ENCODE measurements at places on chromosomes 16 and 17.

- no peak for DNase-seq
These were observed 65.3 kb upstream of the MYOCD start for GRCh38 chr17:12600349-12600748.

- DNase-seq = no peak
These were observed 11.8 kb upstream of the ALDH3A1 start for GRCh38 chr17:19759568-19760549.

DNA sequence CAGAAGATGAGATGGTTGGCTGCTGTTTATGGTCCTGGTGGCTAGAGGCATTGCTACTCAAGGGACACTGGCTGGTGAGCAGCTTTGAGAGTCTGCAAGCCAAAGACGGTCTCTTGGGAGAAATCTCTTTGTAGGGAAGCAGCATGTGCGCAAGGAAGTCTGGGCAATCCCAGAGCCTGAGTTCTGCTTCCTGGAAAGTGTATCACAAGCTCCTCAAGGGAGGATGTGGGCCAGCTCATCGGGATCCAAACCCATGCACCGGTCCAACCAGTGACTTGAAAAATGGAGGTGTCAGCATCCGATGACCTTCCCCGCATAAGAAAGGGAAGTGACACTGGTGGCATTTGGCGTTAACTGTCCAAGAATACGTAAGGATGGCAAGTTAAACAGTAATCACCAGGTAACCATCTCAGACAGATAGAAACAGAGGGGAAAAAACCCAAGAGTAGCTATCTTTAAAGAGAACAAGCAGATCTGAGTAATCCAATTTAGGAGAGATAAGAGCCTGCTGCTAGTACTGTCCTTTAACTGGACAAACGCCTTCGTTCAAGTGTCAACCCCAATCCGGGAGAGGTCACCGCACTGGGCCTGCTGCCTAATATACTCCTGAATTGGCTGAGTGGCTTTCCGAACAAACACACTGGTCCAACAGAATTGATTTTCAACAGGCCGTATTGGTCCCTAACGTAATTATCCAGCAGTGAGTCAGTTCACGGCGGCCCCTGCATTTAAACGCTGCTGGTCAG is 303.0 kb upstream of the ZFHX3 start:
- DNase-seq = no peak

GRCh38 chr17:30969989-30970830 is 629 bp upstream of the RNF135 start:
- no peak for DNase-seq

GRCh38 chr16:68802190-68802589 is 41.1 kb upstream of the TANGO6 start:
- no peak for DNase-seq

GRCh38 chr16:2702871-2703745 is 16.9 kb downstream of the PRSS27 start:
- DNase-seq = no peak

DNA sequence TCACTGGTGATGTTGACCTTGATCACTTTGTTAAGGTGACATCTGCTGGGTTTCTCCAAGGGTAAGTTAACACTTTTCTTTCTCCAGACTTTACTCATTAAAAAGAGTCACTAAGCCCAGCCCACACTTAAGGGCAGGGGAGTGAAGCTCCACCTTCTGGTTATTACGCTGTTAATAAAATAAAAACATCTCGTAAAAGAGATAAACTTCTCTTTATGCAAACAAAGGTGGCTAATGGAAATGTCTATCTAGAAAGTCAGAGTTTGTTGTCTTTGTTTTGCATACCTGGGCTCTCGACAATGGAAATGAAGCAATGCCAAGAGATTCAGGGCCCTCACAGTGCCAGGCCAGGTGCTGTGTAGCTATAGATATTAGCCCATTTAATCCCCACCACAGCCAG is 134.4 kb downstream of the ZFHX3 start:
- no peak for DNase-seq

DNA sequence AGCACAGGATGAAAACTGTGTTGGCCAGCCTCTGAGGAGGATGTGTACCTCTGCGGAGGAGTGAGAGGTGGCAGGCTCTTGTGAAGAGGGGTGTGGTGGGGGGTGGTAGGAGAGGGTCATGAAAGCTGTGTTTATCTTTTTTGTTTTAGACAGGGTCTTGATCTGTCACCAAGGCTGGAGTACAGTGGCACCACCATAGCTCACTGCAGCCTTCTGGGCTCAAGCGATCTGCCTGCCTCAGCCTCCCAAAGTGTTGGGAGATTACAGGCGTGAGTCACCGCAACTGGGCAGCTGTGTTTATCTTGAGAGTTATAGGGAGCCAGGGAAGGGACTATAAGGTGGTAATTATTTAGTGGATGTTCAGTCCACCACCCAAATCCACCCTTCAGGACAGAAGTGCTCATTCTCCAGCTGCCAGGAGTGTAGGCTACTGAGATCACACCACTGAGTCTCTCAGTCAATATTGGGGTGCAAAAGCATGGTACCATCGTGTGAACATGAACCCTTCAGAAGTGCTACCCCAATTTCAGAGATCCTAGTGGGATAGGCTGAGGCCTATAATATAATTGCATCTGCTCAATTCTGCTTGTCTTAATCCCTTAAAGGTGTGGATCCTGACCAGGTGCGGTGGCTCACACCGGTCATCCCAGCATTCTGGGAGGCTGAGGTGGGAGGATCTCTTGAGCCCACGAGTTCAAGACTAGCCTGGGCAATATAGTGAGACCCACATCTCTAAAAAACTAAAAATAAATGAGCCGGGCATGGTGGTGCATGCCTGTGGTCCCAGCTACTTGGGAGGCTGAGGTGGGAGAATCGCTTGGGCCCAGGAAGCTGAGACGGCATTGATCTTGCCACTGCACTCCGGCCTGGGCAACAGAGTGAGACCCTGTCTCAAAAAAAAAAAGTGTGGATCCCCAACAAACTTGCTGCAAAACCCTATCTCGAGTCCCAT is 788 bp upstream of the EXOC3L1 start:
- no peak for DNase-seq

DNA sequence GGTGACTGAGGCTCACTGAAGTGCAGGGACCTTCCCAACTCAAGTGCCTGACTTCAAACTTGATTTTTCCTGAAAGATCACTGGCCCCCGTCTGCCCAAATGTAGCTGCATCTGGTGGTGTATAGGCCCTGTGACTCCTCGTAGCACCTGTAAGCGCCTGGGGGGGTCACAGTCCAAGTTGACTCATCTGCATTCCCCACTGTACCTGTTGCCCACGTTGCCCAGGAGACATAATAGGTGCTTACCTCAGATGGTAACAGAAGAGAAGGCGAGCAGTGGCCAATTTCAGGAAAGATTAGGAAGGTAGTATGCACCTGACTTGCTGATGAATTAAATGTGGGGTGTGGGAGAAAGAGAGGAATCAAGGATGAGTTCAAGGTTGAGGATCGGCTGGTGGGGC is 44.1 kb upstream of the EMP2 start:
- no peak for DNase-seq

DNA sequence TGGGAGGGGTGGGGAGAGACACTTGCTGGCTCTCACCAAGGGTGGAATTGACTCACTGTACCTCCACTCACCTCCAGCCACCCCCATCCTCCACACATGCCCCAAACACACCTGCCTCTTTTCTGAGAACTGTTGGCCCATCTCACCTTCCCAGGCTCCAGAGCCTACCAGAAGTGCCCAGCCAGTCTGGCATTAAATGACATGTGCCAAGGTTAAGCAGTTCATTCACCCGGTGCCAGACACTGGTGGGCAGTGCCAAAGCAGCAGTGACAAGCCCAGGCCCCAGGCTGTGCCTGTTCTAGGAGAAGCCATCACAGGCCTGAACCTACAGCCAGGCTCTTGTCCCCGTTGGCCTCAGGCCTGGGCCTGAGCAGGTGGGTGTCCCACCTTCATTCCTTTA is 11.2 kb downstream of the MVP start:
- no peak for DNase-seq

DNA sequence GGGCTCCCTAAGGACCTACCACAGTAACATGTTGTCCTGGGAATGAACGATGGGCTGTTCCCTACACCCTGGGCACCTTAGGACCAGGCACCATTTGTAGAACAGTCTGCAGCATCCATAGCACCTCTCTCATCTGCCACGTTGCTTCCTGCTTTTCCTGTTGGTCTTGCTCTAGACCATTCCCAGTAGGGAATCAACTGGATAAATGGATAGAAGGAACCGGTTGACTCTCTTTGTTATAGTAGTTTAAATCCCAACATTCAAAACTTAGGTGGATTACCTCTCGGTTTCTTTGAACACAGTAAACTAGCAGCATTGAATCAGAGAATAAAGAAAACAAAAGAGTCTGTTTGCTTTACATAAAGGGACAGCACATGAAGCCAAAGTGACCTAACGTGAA is 159.1 kb downstream of the HS3ST3B1 start:
- DNase-seq = no peak

DNA sequence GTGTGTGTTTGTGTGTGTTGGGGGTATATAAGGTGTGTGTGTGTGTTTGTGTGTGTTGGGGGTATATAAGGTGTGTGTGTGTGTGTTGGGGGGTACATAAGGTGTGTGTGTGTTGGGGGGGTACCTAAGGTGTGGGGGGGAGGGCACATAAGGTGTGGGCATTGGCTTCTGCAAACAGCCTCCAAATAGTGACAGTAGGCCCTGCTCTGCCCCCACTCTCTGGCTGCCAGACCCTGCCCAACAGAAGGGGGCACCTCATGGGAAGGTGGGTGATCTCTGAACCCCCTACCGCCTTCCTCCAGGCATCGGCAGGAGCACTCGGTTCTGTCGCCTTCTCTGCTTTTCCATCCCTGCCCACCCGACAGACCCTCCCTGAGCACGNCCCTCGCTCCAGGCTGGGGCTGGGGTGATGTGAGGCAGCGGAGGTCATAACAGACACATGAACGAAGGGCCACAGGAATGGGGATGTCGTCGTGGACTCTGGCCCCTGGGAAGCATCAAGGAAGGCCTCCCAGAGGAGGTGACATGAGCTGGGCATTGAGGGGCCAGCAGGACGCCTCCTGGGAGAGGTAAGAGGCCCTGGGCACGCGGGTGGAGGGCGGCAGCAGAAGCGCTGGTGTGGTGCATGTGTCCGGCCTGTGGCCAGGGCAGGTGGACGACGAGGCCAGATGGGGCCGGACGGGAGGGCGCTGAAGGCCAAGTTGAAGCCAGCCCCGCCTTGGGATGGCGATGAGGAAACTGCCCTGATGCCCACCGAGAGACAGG is 136.6 kb upstream of the RPH3AL start:
- DNase-seq = no peak

GRCh38 chr16:86061721-86062120 is 162.8 kb downstream of the IRF8 start:
- DNase-seq = no peak

DNA sequence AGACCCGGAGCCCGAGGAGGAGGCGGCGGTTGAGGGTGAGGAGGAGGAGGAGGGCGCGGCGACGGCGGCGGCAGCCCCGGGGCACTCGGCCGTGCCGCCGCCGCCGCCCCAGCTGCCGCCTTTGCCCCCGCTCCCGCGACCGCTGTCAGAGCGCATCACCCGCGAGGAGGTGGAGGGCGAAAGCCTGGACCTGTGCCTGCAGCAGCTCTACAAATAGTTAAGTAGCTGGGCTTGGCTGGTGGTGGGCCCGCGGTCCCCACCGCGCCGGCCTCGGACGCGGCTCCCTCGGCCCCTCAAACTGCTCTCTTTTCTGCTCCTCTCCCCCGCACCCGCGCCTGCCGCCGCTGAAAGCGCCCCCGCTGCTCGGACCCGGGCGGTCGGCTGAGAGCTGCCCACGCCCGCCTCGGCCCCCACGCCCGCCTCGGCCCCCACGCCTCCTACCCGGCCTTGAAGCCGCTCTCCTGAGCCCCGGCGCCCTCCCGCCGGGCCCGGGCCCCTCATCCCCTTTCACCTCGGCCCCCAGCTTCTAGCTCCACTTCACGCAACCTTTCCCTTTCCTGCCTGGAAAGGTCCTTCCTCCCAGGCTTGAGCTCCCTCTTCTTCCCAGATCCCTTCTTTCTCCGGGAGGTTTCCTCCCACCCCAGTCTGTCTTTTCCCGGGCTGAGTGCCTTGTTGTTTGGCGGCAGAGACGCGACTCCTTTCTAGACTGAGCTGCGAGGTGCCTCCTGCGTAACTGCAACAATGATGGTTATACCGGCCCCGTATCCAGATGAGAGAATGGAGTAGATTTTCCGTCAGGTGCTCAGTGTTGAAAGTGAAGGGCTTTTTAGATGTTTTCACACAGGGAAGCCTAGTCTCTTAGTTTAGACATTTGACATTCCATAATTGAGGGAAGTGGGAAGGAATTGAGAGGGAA is 850 bp downstream of the PPM1E start:
- no peak for DNase-seq

DNA sequence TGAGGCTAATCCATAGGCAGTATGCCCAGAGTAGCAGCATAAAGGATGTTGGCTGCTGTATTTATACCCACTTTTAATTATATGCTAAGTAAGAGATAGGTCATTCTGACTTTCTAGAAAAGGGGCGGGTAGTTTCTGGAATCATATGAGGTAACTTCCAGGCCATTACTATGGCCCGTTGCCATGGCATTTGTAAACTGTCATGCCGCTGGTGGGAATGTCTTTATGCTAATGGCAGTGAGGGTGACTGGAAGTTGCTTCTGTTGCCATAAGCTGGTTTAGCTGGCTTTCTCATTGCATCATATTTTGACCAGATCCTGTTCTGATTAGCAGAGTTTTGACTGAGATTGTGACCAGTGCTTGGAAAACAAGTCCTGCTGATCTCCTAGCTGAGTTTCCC is 929.6 kb upstream of the CDH8 start:
- DNase-seq = no peak

DNA sequence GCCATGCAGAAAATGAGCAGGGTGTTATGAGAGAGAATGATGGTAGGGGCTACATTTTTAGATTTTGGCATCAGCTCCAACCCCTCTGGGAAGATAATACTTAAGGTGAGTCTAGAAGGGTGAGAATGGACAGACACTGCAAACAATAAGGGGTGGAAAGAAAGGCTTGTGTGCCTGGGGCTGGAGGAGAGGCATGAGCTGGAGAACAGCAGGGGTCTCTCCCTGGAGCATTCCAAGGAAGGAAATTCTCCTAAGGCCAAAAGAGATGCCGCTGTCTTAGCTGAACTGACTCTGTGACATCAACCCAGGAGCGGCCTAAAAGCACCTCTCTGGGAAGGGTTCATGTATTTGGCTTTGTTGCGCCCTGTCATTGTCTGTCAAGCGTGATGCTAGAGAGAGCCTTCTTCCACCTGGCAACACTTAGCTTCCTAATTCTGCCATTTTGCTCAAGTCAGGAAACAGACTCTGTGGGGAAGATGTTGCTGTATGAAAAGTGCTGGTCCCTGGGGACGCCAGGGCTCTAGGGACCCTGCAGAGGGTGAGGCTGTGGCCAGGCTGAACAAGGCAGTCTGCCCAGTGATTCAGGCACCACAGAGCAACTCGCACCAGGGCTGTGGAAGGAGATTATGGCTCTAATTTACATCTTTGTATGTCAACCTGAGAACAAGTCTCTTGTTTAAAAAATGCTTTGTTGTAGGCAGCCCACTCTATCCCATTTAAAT is 225.7 kb downstream of the CBLN1 start:
- no peak for DNase-seq

- DNase-seq = no peak
These were observed 30.6 kb upstream of the TNRC6C start for GRCh38 chr17:77927777-77928518.

- DNase-seq = no peak
These were observed 1063.3 kb upstream of the EEF2KMT start for GRCh38 chr16:6160871-6161270.
